ENCODE measurements at places on chromosomes 1 and 21.

GRCh38 chr1:2301607-2302291 lies 73.6 kb downstream of the SKI start:
- no peak for DNase-seq

DNA sequence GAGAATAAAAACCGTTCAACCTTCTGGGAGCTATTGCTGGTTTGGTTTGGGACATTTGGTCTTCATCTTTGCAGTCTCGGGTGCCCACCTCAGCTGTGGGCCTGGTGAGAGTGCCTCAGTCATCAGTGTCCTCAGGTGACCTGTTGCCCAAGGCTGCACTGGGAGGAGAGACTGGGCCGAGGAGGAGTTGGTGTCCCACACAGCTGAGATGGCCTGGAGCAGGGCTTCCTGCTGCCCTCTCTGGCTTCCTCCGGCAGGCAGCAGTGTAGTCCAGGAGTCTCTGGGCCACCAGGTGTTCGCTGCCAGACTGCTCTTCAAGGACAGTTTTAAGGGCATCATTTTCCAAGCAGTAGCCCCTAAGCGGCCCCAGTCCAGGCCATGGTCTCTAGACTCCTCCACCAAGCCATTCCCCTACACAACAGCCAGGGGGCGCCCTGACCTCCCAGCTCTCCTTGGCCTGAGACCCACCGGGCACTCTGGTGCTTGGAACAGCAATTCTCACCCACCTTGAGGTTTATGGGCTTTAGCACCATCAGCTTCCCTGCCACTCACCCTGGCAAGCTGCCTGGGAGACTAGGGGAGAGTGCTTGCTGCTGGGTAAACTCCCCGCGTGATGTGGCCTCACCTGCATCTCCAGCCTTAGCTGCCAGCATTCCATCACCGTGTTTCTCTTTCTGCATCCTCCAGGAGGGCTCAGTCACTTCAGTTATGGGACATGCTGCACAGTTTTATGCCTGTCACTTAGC lies 9.1 kb upstream of the SYTL1 start:
- no peak for DNase-seq

DNA sequence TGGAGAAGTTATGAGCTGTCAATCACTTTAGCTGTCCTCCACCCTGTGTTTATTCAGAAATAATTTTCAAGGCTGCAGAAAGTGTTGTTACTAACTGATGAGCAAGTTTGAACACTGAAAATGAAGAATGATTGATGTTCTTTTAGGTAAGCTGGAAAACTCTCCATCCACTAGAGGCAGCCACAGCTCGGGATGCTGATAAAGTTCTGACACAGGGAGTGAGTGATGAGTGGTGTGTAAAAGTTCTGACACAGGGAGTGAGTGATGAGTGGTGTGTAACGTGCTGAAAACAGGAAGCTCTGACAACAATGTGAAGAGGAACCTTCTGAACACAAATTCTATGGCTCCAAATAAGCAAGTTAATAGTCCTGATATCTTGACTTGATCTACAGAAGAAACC lies 197.5 kb upstream of the PTBP2 start:
- DNase-seq = no peak

- DNase-seq = no peak
Observed at GRCh38 chr1:33335020-33335419, 14.1 kb upstream of the A3GALT2 start.

- DNase-seq = no peak
Observed at GRCh38 chr1:46301808-46302640, 1.4 kb downstream of the LRRC41 start.

DNA sequence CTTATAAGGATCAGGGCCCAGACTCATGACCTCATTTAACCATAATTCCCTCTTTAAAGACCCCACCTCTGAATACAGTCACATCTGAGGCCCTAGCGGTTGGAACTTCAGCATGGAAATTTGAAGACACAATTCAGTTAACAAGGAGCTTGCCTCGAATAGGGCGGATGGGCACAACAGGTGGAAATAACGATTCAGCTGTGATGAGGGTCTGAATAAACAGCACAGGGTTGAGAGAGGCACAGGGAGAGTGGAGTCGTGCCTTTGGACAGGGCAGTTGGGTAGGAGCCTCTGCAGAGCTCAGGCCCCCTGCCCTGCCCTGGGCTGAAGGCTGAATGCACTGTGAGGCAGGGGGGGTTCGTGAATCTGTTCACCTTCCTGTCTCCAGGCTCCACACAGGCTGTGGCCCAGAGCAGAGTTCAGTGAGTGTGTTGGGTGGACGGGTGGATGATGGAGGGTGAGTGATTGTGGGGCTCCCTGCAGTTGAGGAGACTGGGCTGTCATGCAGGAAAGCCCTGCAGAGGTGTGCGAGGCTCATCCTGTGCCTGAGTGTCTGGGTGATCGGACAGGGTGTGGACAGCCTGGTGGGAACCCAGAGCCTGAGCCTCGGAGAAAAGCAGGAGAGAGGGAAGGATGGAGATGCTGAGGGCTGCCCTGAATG lies 243.1 kb downstream of the FOXD2 start:
- no peak for DNase-seq

All from NCI-H2081 treated with DMSO at 0.1 percent for 48 hours (cell line).